ENCODE measurements at places on chromosomes 16 and 17. TPM values are rescaled to one million over a fixed set of nuclear protein-coding genes. Genes with fewer than 3 reads are reported as not detected.

ELMO3 gene
- 12.0 TPM for total RNA-seq

OR1F1 gene
- total RNA-seq = not detected

- no peak overlapping the region for H3K4me3 ChIP-seq
- H3K36me3 ChIP-seq = no peaks in the 10 kb centered on the region
- no peak overlapping the region for H3K27ac ChIP-seq
- H3K27me3 ChIP-seq = no peaks in the 10 kb centered on the region
Observed at GRCh38 chr16:23274968-23275367, 27.1 kb upstream of the SCNN1B start.

GJC1 gene
- total RNA-seq = 6.9 TPM

- peaks cover 7% of the 10 kb centered on the region for H3K27me3 ChIP-seq
- peaks cover 11% of the 10 kb centered on the region for H3K4me1 ChIP-seq
Observed at GRCh38 chr16:3068487-3068886, 3.0 kb downstream of the IL32 start.
